ENCODE measurements at places on chromosomes 3 and 15. TPM values are rescaled to one million over a fixed set of nuclear protein-coding genes. Genes with fewer than 3 reads are reported as not detected.

DNA sequence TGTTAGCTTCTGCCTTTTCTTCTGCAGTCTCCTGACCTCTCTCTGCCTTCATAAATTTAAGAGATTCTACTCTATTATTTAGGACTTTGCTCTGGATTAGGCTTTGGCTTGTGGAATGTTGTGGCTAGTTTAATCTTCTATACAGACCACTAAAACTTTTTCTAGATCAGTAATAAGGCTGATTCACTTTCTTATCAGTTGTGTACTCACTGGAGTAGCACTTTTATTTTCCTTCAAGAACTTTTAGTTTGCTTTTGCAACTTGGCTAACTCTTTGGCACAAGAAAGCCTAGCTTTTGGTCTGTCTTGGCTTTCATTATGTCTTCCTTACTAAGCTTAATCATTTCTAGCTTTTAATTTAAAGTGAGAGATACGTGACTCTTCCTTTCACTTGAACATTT lies 265.5 kb upstream of the TBC1D5 start:
- no peak for DNase-seq

GRCh38 chr15:62352817-62353216 lies 187.7 kb upstream of the C2CD4B start:
- no peak for DNase-seq

DNA sequence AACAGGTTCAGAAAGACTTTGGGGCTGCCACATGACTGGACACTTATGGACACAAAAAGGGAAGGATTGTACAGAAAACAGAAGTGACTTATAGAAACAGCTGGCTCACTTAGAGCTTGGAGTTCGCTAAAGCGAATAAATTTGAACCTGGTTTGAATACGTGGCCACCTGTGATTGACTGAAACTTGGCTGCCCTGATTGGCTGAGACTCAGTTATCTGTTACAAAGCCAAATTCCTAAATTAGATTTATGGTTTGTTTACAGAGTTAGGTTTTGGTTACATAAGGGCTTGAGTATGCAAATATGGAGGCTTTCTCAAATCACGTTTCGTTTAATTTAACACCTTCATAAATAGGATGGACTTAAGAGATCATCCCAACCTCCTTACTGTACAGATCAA lies 270.2 kb downstream of the THSD4 start:
- no peak for DNase-seq

- DNase-seq, result no peak
Observed at GRCh38 chr3:134378818-134379217, 4.6 kb upstream of the AMOTL2 start.

GRCh38 chr15:43505738-43506137 lies 11.7 kb upstream of the MAP1A start:
- DNase-seq, result no peak

DNA sequence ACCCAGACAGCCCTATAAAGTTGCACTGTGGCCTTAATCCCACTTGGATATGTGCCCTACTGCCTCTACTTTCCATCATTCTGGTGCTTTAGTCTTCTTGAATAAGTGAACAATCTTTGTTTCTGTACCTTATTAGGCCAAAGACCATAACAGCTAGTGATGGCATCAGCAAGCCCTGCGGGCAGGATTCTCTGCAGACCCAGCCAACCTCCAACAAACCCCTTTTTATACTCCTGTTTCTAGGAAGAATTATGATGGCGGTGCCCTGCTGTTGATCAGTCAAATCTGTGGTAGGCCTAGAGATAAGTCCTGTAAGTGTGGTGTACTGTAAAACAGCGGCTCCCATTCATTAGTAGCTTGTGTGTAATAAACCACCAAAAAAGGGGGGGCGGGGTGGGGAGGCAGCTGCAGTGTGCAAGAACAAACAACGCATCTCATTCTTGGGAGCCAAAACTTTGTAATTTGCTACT lies 40.5 kb downstream of the SOX2 start:
- no peak for DNase-seq

- DNase-seq, result no peak
Observed at GRCh38 chr3:62036726-62037125, 336.6 kb downstream of the FEZF2 start.

DNA sequence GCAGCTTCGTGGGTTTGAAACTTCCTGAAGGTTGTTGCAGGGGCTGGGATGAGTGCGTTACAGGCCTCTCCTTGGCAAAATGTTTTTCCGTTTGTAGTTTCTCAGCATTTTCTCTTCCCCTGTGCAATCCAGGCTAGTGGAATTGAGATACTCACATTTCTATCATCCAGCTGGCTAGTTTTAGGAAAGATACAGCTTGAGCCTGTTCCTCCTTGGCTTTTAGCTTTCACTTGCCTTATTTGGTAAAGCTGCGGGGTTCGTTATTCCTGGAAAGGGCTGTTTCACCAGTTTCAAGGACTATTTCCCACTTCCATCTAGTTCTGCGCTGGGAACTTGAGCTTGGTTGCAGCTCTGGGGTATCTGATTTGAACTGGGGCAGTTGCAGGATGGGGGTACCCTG lies 90.3 kb downstream of the ITPR1 start:
- no peak for DNase-seq

Gene ECE2
- not detected for total RNA-seq

Gene KNG1
- total RNA-seq, result not detected

Data from thoracic aorta (tissue), 2 donors.